SK-N-MC (cell line): ENCODE measurements at places on chromosomes 3 and 15.

DNA sequence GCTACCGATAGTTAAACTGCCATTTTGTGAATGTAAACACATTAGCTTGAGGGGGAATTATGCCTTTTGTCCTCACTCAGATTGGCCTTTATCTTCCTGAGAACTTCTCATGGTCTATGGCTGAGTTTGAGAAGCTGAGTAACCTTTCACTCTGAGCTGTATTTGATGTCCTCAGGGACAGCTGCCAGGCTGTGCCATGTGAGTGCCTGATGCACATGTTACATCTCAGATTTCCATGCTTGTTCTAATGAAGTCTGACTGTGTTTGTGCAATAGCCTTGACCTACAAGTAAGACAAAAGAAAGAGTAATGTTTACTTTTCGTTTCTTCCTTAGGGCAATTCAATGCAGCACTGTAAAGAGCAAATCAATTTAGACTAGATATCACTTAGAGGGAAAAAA, 44.1 kb upstream of the ARL6 start:
- DNase-seq, result no peak

GRCh38 chr3:109804697-109805096, 467.4 kb upstream of the DPPA4 start:
- no peak for DNase-seq

- no peak for DNase-seq
Observed at GRCh38 chr3:29454161-29454611, 173.3 kb downstream of the RBMS3 start.

GRCh38 chr3:13529196-13530112, 19.5 kb upstream of the FBLN2 start:
- DNase-seq, result no peak

- no peak for DNase-seq
Observed at GRCh38 chr3:45689787-45690145, 570 bp downstream of the SACM1L start.

- DNase-seq, result no peak
Observed at GRCh38 chr15:75182187-75183131, 19.2 kb upstream of the C15orf39 start.

- DNase-seq, result no peak
Observed at GRCh38 chr15:62457100-62457499, 292.0 kb upstream of the C2CD4B start.

GRCh38 chr15:84608707-84609284, 8.0 kb downstream of the ZSCAN2 start:
- DNase-seq, result no peak

DNA sequence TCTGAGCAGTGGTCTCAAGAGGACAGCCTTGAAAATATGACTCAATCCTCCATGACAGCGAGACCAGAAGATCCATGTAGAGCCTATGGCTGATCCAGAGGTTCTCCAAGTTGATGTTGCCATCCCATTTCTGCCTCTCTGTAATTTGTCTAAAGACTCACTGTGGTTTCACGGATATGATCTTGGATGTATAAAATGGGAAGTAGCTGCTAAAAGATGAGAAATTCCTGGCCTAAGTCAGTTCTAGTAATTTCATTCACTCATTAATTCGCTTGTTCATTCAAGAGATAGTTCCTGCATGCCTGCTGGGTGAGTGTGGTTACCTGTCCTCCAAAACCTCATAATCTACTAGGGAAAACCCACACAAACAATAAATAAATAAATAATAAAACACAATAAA, 145.9 kb downstream of the TNIK start:
- no peak for DNase-seq

GRCh38 chr3:29618395-29619282, 337.8 kb downstream of the RBMS3 start:
- no peak for DNase-seq

DNA sequence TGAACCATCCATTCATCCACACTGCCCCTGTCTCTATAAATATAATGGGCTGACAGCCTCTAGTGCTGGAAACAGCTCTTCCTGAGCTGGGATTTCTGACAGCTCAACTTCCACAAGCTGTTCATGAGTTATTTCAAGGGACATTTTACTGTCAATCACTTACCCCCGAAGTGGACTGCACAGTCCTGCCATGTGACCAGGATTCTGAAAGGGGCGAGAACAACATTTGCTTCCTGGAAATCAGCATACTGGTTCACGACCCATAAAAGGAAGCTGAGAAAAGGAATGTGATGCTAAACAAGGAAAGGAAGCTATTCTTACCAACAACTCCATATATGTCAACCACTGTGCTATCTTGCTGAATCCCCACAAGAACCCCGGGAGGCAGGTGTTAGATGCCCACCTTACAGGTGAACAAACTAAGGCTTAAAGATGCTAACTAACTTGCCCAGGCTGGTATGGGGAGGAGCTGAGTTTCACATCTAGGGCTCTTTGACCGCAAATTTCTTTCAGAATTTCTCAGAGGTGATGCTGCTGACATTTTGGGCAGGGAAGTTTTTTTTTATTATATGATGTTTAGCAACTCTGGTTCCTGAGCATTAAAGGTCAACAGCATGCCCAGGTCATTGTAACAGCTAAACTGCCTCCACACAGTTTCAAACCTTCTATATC, 16.5 kb upstream of the REC114 start:
- no peak for DNase-seq

GRCh38 chr3:159652452-159652851, 336.2 kb upstream of the IL12A start:
- DNase-seq, result no peak

GRCh38 chr3:9861626-9862130, 17.9 kb upstream of the RPUSD3 start:
- no peak for DNase-seq

- no peak for DNase-seq
Observed at GRCh38 chr3:181105646-181106045, 116.1 kb upstream of the DNAJC19 start.

- DNase-seq, result no peak
Observed at GRCh38 chr3:134567605-134568004, 81.7 kb downstream of the CEP63 start.

DNA sequence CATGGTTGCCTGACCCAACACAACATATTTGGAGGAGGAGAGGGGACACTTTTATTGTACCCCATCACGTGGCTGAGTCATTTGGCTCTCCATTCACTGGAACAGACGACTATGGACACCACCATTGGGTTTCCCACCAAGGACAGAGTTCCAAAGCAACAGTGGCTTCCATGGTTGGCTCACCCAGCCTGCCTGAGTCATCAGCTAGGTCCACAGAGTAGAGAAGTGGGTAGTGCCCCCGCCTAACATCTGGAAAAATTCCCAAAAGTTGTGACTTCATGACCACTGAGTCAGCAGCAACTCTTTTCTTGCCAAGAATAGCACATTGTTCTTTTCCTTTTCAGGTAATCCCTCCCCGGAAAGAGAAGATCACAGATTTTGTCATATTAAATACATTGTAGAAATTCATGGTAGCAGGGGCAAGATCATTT, 3.0 kb upstream of the PPP1R2 start:
- no peak for DNase-seq

DNA sequence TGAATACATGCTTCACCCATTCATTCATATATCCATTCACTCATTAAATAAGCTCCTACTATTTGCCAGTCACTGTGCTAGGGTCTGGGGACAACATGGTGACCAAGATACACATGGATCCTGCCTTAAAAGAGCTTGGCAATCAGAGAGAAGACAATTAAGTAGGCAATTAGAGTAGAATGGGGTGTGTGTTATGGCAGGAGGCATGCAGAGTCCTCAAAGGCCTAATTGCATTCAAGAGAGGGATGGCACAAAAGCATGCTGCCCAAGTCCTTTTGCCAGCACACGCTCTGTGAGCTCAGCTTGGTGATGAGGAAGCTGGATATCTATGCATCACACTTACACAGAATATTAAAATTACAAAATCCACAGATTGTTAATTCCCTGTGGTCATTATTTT, 2.8 kb upstream of the PRICKLE2 start:
- no peak for DNase-seq

DNA sequence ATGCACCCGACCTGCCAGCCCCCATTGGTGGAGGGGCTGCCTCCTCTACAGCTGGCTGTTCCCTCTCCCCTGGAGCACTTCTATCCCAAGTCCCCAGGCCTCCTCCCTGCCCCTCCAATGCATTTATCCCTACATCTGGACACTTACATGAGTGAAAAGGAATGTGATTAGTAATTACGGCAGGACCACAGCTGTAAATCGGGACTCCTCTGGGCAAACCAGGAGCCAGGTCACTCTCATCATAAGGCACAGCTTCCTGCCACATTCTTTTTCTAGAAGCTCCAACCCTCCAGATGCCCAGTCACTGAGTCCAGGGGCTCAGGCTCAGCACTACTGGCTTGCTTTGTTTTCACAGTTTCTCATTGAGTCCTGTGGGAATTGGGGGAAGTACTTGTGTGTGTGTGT, 54.3 kb downstream of the IL20RB start:
- no peak for DNase-seq

- no peak for DNase-seq
Observed at GRCh38 chr3:126155280-126155640, 25.1 kb downstream of the ALDH1L1 start.

DNA sequence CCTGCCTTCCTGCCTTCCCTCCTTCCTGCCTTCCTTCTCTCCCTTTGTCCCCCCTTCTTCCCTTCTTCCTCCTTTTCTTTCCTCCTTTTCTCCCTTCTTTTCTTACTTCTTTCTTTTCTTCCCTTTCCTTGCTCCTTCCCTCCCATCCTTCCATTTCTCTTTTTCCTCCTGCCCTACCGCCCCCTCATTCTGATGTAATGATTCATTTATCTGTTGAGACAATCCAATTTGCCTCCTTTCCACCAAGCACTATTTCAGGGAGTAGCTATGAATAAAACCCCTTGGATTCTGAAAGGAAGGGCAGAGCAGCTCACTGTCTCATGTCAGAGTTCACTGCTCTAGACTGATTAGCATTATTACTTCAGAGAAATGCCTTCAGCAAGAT, 462.6 kb downstream of the PDCD6IP start:
- no peak for DNase-seq

DNA sequence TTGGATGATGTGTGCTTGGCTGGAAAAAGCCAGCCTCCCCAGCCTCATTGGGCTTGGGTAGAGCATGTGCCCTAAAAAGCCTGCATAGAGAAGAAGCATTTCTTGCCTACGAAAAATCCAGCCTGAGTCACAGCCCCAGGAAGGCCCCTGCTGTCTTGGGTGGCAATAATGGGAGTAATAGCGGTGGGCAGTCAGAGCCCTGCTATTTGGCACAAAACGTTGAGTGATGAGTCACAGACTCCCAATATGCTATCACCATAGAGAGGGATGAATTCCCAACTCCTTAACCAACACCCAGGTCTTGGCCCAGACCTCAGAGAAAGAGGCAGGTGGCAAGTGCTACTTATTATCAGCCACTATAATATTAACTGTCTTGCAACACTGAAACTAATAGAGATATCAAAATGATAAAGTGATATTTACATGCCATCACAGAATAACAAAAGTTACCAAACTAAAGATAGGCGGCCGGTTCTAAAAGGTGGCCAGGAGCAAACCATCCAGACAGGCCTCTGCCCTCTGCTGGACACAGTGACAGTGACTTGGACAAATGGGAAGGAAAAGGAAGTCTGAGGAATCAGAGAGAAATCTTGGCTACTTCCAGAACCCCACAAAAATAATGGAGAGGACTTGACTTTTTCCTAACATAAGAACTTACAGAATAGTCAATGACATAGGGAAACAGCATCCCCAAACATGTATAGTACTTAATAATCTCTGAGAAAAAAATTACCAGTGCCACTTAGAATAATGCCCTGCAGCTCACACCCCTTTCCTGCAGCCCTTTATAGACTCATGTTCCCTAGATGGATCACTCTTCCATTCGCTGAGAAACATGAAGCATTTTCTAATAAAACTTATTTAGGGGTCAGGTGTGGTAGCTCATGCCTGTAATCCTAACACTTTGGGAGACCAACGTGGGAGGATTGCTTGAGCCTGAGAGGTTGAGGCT, 51.9 kb upstream of the MUC13 start:
- no peak for DNase-seq

- DNase-seq, result peak; percentile 64
Observed at GRCh38 chr3:66904831-66905493, 93.1 kb upstream of the KBTBD8 start.

- DNase-seq, result no peak
Observed at GRCh38 chr15:82656641-82657266, 9.6 kb upstream of the CPEB1 start.

GRCh38 chr15:68874788-68875187, 54.1 kb upstream of the ANP32A start:
- DNase-seq, result no peak

DNA sequence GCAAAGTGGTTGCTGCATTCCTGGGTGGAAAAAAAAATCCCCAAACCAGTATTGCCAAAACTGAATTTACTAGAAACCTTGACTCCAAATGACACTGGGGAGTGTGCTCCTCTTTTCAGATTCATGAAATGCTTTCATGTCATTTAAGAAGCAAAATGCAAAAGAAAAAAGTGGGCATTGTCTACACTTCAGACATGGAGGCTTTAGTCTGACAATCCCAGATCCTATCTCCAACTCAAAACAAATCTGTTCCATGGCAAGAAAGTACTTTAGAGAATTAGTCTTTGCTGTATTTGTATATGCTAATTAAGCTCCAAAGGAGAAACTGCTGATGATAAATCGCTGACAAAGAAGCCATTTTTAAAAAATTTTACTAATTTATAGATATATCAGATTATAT, 366.7 kb downstream of the MAGI1 start:
- no peak for DNase-seq

GRCh38 chr3:72549761-72550581, 298.3 kb downstream of the SHQ1 start:
- no peak for DNase-seq

- no peak for DNase-seq
Observed at GRCh38 chr15:40229956-40230355, 8.9 kb upstream of the PAK6 start.

GRCh38 chr15:78075490-78076230, 1.9 kb downstream of the TBC1D2B start:
- DNase-seq, result no peak

- DNase-seq, result no peak
Observed at GRCh38 chr3:66592016-66592761, 91.4 kb upstream of the LRIG1 start.

DNA sequence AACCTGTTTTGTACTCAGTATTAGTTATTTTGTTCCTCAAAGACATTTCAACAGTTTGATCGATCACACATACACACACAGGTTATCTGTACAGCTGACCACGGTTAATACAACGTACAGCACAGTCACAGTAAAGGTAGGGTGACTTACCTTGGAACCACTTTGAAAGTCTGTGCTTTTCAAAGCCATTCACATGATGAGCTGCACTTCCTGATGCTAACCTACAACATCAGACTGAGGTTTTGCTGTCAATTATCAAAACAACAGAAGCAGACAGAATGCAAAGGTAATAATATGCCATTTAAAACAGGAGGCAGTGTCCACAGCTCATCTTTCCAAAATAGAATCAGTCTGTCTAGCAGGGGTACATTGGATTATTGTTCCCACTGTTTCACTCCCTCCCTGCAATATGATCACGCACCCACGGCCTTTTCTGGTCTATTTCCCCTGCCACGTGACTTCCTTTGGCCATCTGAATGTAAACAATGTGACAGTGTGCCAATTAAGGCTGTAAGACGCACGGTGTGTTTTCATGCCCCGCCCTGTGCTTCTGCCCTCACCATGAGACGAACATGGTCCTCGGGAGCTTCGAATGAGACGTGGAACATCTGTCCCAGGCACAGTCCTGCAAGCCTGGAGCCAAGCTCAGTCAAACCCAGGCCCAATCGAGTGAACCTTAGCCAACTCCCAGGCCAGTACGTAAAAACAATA, 102.4 kb downstream of the FMN1 start:
- no peak for DNase-seq
